Activated CD4-positive, CD25-positive, alpha-beta regulatory T cell (primary cell): ENCODE measurements at places on chromosomes 5 and 9.

DNA sequence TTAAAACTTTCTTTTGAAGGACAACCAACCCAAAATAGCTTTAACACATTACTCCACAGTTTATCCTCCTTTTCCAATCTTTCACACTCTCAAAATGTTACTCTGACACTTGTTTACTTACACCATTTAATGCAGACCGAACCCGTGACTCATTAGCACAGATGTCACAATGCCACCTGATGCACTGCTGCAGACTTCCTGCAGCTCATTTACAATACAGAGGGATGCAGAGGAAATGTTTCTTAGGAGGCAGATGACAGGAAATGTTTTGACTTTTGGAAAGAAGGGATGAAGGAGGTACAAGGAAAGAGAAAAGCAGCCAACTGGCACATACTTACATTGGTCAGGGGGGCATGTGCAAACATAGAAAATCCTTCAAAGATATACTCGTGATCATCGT lies 39.0 kb downstream of the DROSHA start:
- no peak for DNase-seq

DNA sequence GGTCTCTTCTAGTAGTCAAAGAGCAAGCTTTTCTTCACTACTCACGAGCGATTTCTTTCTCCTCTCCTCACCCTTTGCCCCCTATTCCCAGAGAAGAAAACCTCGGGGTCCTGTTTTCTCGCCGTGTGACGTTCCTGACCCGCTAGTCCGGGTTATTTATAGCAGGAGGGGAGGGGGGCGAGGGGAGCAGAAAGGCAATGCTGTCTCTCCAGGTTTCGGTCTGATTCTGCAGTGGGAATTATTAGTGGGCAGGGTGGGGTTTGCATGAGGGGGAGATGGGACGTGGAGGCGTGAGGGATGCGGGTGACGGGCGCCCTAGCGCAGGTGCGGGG lies 847 bp upstream of the GABRB2 start:
- no peak for DNase-seq

DNA sequence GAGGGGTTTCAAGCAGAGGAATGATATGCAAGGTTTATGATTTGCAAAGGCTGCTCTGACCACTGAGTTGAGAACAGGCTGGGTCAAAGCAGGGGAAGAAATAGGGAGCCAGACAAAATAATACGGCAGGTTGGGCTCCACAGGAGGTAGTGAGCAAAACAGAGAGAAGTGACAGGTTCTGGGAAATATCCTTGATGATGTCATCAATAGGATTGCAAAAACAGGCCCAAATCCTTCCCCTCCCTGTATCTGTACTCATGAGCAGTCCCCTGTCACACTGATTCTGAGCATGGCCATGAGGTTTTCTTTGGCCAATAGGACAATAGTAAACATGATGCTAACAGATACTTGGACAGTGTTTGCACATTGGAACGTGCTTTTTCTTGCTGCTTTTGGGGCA lies 471.8 kb upstream of the BRINP1 start:
- DNase-seq: no peak

DNA sequence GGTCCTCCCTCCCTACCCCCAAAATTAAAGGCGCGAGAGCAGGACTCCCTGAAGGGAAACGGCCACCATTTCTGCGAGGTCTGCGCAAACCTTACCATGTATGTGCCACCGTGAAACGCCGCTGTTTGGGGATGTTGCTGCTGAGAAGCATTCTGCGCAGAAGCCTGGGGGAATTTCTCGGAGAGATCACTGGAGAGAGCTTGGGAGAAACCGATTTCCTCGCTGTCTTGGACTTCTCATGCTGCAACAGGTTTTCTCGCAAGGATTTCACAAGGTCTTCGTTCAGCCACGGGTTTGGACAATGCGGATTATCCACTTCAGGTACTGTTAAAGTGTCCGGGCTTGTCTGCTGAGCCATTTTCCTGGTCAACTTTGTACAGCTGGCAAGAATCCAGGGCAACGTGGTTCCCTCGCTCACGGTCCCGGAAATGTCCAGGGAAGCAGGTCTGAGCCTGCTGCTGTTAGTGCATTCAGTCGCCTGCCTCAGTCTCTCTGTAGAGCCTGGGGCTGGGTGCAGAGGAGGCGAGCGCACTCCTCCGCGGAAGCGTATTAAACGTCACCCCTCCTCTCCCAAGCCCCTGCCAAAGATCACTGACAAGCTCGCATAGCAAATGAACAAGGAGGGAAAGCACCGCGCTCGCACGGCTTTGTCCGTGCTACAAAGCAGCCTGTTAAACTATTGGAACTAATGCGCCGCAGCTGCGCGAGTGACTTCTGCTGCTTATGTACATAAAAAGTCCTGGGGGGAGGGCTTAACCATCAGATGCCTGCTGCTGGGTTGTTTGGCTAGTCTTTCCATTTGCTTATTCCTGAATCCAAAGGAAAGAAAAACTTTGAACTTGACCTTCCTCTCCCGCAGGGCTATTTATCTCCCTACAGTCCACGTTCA lies 125.1 kb downstream of the PDE4D start:
- no peak for DNase-seq

GRCh38 chr5:149392718-149393117 lies 13.6 kb upstream of the IL17B start:
- no peak for DNase-seq

GRCh38 chr9:75810063-75810462 lies 80.4 kb upstream of the PCSK5 start:
- no peak for DNase-seq

DNA sequence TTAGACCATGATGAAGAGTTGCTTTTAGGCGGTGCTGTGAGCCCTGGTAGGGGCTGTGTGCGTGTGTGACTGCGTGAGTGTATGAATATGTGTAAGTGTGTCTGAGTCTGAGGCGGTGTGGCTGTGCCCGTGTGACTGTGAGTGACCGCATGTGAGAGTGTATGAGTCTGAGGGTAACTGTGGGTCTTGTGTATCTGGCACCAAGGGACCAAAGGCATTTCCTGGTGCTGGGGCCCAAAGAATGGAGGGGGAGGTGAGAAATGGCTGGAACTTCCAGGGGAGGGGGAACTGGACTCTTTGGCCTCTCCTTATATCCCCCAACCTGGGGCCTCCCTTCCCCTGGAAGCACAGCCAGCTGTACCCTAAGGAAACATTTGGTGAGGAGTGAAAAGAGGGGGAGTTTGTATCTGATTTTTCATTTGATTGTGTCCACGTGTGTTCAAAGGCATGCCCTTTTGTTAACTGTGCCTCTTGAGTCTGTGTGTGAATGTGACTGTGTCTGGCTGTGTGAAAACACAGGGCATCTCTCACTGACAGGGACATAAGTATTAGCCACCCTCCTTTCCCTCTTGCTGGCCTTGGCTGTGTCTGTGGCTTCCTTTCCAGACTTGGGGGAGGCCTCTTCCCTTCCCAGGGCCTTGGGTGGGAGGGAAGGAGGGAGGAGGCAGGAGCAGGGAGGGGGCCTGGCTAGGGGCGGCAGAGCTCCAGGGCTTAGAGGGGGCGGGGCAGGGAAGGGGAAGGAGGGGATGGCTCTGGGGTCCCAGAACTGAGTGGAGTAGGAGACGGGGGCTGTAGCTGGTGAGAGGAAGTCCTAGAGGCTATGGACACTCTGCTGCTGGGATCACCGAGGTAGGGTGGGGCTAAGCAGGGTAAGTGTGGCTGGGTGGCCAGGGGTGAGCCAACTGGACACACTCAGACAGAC lies 1.4 kb downstream of the IL11RA start:
- no peak for DNase-seq

GRCh38 chr5:91110686-91111085 lies 272.4 kb downstream of the ARRDC3 start:
- no peak for DNase-seq

GRCh38 chr5:84215521-84215920 lies 169.2 kb downstream of the EDIL3 start:
- DNase-seq: no peak

DNA sequence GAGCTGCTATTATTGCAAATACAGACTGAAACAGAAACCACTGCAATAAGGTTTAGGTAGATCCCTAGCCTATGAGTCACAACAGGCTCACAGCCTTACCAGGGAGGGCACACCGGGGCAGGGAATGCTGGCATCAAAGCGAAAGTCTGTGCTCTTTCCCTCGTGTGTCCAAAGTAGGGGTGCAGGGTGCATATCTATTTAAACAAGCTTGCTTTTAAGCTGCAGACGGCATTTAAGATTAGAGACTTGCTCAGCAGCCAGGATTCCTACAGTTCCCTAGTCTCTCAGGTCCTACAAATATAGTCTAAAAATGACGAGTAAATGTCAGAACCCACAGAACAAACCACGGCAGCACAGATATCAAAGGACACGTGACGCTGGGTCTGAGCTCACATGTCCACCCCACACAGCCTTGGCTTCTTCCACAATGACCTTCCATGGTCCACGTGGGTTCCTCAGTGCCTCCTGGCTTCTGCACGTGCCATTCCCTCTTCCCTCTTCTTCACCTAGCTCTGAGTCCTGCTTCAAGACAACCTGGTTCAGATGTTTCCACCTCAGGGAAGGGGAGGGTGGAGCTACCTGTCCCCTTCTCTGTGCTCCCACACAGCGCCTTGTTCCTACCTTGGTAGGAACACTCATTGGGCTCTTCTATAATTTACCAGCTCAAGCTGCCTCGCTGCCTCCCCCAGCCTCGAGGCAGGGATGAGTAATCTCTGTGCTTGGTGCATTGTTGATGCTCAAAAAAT lies 193.2 kb downstream of the MAPKAP1 start:
- no peak for DNase-seq

- no peak for DNase-seq
Observed at GRCh38 chr5:171499611-171500010, 80.2 kb downstream of the FGF18 start.

DNA sequence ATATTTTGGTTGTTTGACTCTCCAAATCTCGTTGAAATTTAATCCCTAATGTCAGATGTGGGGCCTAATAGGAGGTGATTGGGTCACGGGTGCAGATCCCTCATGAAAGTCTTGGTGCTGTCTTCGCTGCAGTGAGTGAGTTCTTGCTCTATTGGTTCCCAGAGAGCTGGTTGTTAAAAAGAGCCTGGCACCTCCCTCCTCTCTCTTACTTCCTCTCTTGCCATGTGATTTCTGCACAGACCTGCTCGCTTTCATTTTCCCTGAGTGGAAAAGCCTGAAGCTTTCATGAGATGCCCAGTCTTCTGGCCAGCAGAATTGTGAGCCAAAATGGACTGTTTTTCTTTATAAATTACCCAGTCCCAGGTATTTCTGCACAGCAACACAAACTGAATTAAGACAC lies 221.6 kb downstream of the MAT2B start:
- DNase-seq: no peak

DNA sequence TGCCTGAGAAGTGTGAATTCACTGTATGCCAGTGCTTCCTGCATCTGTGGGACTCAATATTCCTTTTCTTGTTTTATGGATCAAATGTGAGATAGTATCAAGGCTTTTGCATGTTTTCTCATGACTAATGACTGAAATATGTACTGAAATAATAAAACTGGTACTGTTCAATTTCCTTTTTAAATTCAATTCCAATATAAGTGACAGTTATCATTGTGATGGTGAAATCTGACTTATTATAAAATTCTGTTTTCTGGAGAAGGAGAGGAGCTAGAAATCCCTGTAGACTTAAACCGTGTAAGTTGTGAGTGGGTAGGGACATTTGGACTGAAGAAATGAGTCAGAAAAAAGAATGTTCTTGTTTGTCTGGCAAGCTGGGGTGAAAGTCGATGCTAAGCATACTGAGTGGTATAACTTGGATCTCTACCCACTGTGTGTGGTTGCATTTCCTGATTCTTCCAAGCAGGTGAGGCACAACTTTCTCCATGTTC lies 245.2 kb downstream of the EFNA5 start:
- no peak for DNase-seq

DNA sequence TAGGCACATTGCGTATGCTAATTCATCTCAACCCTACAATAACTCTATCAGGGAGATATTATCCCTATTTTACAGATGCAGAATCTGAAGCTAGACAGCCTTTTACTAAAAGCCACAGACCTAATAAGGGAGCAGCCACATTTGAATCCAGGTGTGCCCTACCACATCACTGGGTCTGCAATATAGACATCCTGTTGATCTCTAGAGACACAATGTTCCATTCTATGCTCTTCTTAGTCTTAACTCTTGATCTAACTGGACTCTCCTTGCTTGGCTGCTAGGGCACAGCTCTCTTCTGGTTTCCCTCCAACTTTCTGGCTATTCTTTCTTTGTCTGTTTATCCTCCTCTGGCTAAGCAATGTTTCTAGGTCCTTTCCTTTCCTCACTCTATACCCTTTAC lies 1.4 kb upstream of the SPATA6L start:
- no peak for DNase-seq

GRCh38 chr9:132383462-132383883 lies 23.2 kb downstream of the TTF1 start:
- DNase-seq: no peak

- no peak for DNase-seq
Observed at GRCh38 chr5:72251386-72251785, 68.7 kb downstream of the MRPS27 start.

GRCh38 chr9:128724744-128725211 lies 851 bp upstream of the ZDHHC12 start:
- DNase-seq: no peak

GRCh38 chr5:141508798-141509611 lies 20.1 kb downstream of the PCDHGC5 start:
- DNase-seq: no peak

DNA sequence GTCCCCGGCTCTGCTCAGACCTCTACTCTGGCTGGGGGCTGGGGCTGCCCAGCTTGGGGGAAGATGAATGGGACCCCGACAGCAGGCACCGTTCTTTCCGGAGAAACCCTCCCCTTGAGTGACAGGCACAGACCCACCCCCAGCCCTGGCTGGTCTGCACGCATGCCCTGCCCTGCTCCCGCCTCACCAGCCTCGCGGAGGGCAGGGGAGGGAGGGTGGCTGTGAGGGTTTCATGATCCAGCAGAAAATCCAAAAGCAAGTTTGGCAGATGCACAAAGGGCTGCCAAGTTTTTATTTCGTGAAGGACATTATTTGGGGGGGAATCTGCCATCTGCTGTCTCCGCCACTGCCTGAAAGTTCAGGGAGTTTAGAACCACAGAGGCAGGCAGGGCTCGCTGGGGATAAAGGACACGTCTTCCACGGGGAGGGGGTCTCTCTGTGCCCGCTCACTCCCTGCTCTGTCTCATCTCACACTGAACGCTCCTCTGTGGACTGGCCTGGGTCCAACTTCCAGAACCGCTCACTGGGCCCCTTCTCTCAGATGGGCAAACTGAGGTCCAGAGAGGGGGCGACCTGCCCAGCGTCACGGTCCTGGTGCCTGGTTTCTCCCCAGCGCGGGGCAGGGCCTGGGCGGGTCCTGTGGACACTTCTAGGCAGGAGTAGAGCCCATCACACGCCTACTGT lies 92.9 kb downstream of the RXRA start:
- no peak for DNase-seq
